Muscle of arm (tissue), 14 donors: ENCODE measurements at places on chromosomes 3 and 15. TPM values are rescaled to one million over a fixed set of nuclear protein-coding genes. Genes with fewer than 3 reads are reported as not detected.

Gene NUTM1
- polyA plus RNA-seq, result not detected

Gene RPL32
- polyA plus RNA-seq, result 3,181 TPM

Gene MEIS2
- 5.6 TPM for polyA plus RNA-seq

Gene SLC9A9
- 16.4 TPM for polyA plus RNA-seq

Gene ECE2
- polyA plus RNA-seq, result 0.43 TPM

Gene WDR6
- 96.5 TPM for polyA plus RNA-seq

Gene CHRM5
- not detected for polyA plus RNA-seq

Gene SAMD7
- not detected for polyA plus RNA-seq

Gene XYLB
- 3.8 TPM for polyA plus RNA-seq

Gene ALDH1A3
- polyA plus RNA-seq, result 18.6 TPM

Gene PRR20G
- not detected for polyA plus RNA-seq

Gene GOLGA6B
- 0.27 TPM for polyA plus RNA-seq

Gene PDCD7
- 44.0 TPM for polyA plus RNA-seq

Gene ZNF860
- not detected for polyA plus RNA-seq
